ENCODE measurements at places on chromosomes 3 and 15. TPM values are rescaled to one million over a fixed set of nuclear protein-coding genes. Genes with fewer than 3 reads are reported as not detected.
A peak's percentile ranks its signal among the peaks of the same experiment; 100 is the strongest.

DNA sequence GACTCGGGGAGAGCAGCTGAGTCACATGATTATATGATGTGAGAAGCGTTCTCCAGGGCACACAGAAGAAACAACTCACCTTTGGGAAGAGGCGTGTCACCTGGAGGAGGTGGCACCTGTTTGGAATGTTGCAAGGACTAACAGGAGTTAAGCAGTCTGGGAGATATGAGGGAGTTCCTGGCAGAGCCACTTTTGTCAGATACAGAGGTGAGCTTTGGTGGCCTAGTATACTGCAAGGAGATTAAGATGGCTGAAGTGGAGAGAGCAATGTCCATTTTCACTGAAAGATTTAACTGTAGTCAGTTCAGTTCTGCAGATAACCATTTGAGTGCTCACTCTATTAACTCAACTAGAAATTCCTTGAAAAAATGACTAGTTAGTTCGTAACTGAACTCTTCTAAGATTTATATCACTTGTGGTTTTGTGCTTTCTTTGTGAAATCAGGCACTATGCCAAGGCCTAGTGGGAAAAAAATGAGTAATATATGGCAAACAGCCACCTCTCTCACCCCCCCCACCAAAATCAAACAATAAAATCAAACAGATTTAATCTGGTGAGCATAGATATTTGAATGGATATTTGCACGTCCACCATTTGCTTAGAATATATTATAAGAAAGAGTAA, 61.3 kb downstream of the CRYBG3 start:
- peak; percentile 24 for DNase-seq

DNA sequence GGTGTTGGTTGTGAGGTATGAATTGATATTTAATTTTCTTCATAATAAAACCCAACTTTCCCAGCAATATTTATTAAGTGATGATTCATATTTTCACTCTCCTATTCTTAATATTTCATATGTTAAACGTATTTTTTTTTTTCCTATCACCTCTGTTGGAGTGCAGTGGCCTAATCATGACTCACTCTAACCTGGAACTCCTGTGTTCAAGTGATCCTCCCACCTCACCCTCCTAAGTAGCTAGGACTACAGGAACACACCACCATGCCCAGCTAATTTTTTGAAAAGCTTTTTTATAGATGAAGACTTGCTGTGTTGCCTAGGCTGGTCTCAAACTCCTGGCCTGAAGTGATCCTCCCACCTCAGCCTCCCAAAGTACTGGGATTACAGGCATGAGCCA, 8.6 kb downstream of the PARP15 start:
- DNase-seq: no peak

Gene CLDN18
- polyA plus RNA-seq: 64.0 TPM

GRCh38 chr15:34810443-34811129, 15.2 kb upstream of the ACTC1 start:
- DNase-seq: no peak

DNA sequence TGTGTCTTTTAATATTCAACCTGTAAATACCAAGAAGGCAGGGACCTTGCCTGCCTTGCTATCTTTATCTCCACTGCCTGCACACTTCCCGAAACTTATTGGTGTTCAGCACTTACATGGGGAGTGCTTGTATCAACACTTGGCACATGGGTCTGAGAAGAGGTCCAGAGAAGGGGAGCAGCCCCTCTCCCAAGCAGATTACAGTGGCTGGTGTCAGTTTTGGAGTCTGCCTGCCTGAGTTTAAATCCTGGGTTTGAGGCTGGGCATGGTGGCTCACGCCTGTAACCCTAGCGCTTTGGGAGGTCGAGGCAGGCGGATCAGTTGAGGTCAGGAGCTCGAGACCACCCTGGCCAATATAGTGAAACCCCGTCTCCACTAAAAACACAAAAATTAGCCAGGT, 20.3 kb downstream of the MESD start:
- no peak for DNase-seq

DNA sequence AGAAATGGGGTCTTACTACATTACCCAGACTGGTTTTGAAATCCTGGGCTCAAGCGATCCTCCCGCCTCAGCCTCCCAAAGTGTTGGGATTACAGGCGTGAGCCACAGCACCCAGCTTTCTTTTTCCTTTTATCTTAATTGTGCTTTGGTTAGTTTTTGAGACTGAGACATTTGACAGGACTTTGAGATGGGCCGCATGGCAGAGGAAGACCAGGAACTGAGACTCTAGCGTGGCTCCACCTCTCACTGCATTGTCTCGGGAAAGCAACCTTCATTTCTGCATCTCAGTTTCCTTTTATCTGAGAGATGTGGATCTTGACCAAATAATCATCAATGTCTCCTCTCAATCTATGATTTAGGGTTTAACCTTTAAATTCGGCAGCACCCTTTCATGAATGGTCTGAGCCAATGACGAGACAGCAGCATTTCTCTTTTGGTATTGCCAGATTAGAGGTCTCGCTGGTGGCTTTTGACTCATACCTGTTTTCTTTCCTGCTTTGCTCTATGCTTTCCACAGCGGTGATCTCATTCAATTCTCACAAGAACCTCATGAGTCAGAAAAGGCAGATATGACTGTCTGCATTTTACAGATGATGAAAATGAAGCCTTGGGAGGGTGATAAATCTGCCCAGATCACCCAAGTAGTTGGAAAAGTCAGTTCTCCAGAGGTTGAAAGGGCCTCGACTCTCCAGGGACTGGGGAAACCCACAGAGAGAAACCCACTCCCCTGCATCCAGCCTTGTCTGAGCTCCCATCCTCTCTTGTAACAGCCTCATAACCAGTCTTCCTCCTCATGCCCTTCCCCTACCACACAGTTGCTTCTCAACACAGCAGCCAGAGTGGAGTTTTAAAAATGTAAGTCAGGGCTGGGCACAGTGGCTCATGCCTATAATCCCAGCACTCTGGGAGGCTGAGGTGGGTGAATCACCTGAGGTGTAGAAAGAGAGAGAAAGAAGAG, 84.8 kb upstream of the FOXB1 start:
- no peak for DNase-seq

- DNase-seq: no peak
These were observed 2.5 kb downstream of the AMOTL2 start for GRCh38 chr3:134371542-134372324.

DNA sequence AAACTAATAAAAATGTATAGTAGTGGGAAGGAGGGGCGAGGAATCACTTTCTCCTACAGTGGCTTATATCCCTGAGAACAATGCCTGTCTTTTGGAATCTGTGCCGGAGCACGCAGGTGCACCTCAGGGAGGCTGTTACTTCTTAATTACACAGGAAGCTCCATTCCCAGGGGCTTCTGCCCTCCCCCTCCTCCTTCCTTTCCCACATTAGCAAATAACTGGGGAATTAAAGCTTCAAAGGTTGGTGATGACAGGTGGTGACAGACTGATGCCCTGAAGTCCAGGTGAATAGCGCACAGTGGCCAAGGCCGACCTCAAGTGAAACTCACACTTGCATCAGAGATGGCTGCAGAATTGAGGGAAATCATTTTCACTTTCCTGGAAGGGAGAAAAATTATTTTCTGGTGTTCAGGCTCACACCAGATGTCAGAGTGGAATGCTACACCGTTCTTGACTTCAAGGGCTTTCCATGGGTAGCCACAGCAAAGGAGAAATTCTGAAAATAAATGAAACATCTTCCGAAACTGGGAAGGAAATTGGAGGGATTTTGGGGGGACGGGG, 3.7 kb downstream of the GRAMD2A start:
- DNase-seq: no peak

GRCh38 chr3:176840641-176841286, 356.5 kb downstream of the TBL1XR1 start:
- DNase-seq: no peak

- DNase-seq: no peak
These were observed 49.5 kb downstream of the CRTC3 start for GRCh38 chr15:90579213-90579612.

DNA sequence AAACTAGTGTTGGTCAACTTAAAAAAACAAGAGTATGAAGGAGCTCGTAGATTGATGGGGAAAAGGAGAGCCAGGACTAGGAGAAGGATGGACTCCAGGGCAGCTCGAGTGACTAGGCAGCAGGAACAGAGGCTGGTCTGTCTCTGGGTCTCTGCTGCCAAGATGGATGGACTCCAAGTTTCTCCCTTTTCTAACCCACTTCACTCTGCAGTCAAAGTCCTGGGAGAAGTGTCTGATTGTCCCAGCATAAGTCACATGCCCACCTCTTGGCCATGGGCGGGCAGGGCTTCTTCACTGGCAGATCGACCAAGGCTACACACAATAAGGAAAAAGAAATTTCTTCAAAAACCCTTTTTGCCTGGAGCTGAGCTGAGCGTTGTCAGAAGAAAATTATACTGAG, 9.2 kb upstream of the EPB42 start:
- DNase-seq: no peak

GRCh38 chr3:45035441-45036301, 9.6 kb downstream of the CLEC3B start:
- DNase-seq: peak; percentile 38

Gene SAXO2
- 21.6 TPM for polyA plus RNA-seq

- no peak for DNase-seq
These were observed 30.2 kb upstream of the VPS8 start for GRCh38 chr3:184781801-184782200.

GRCh38 chr3:187913617-187914033, 168.4 kb upstream of the BCL6 start:
- no peak for DNase-seq

GRCh38 chr3:45320986-45321385, 67.4 kb upstream of the LARS2 start:
- no peak for DNase-seq

- peak; percentile 43 for DNase-seq
These were observed 5.1 kb downstream of the MECOM start for GRCh38 chr3:169658311-169658931.

Gene P2RY14
- 6.0 TPM for polyA plus RNA-seq

GRCh38 chr3:161914703-161915417, 418.3 kb downstream of the OTOL1 start:
- DNase-seq: no peak

Gene FBXL22
- polyA plus RNA-seq: 3.0 TPM

Gene SLC9C1
- 0.54 TPM for polyA plus RNA-seq

Gene LTK
- polyA plus RNA-seq: 3.0 TPM

- no peak for DNase-seq
These were observed 603 bp downstream of the PLEKHO2 start for GRCh38 chr15:64842096-64842939.

GRCh38 chr3:34258271-34258998, 460.0 kb downstream of the PDCD6IP start:
- DNase-seq: no peak

DNA sequence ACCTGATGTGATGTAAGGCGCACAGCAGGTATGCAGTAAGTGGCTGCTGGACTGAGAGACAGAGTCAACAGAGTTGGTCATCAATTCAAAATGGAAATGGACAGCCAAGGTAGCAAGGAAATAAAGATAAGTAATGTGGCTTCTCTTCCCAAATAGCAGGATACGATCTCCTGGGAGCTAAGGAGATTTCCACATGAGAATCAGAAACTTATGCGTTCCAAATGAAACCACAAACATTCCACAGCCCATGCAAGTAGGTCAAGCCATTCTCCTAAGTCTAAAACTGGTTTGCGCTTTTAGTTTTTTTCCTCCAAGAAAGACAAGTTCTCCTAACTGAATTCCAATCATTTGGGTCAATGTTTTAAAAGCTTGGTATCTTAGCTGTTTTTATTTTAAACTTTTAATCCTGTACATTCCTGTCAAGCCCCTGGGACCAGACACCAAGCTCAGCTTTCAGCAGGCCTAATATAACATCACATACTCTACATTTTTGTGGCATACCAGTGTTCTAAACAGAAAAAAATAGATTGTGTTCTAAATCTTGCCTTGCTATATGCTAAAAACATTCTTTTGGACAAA, 73.7 kb upstream of the TSPAN3 start:
- DNase-seq: no peak

Gene CHRD
- polyA plus RNA-seq: 13.1 TPM

DNA sequence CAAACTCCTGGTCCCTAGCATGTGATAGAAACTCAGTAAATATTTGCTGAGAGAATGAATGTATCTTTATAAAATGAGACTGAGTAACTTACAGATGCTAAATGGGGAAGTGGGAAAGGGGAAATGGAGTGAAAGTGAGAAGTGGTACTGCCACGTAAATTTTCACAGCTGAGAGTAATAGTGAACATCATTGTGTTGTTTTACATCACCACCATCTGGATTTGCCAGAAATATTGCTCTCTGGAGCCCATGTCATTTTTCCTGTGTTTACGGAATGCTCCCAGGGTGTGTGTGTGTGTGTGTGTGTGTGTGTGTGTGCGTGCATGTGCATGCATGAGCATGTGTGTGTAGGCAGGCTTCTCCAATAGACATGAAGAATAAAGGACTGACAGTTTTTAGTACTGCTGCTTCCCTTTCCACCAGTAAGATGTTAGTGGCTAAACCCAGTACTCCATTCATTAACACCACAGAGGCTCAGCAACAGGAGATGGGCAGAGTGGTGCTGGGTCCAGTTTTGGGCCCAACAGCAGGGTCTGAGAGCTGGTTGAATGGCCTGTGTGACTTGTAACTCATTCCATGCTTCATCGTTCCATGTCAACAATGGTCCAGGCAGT, 57.3 kb downstream of the DIPK2A start:
- no peak for DNase-seq

DNA sequence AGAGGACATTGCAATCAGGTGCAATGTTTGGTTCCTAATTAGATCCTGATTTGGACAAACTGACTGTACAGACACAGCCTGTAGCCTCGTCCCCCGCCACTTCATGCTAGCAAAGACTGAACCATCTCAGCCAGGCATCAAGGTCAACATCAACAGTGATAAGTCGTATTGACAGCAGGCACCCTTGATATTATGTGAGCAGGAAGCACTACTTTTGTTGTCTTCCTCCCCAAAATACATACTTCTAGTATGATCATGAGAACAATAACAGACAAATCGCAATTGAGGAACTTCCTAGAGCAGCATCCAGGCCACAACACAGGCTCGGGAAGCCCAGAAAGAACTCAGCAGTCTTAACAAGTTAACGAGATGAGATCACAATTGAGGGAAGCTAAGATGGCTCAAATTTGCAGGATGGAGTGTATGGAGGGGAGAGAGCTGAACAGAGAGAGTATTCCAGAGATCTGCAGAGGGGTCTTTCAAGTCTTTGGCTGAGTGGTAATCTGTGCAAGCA, 20.4 kb downstream of the TGM5 start:
- no peak for DNase-seq
